ENCODE measurements at places on chromosomes 6 and 20.

DNA sequence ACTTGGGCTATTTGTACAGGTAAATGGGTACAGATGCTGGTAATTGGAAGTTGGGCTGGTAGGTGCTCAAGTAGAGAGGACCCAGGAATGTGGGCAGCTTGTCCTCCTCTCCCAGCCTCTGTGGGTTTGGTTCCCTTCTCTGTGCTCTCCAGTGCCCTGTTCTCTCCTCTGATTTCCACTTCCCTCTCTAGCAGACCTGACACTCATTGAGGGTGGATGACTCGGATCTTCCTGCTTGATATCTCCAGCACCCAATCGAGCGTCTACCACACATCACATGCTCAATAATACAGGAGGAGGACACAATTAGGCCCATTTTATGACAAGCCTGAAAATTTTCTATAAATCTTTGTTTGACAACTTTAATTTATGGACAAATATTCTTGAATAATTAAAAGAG, 23.7 kb downstream of the CST1 start:
- DNase-seq: no peak

- DNase-seq: no peak
Measured at GRCh38 chr6:16733085-16733484, 28.2 kb downstream of the ATXN1 start.

DNA sequence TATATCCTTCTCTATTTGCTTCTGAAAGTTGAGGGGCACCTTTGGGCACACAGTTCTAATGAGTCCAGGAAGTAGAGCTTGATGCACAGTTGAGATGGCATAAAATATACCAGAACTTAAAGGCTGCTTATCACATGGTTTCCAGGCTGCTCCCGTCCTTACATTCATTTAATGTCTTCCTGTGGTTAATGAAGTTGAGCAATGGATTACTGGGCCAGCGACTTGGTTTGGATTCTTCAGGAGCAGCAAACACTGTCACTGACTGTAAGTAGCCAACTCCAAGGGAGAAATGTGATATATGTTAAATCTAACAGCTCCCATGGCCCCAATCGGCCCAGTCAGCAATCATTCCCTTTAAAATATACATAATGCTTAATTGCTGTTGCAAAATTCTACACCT, 9.0 kb upstream of the TSHZ2 start:
- DNase-seq: no peak

DNA sequence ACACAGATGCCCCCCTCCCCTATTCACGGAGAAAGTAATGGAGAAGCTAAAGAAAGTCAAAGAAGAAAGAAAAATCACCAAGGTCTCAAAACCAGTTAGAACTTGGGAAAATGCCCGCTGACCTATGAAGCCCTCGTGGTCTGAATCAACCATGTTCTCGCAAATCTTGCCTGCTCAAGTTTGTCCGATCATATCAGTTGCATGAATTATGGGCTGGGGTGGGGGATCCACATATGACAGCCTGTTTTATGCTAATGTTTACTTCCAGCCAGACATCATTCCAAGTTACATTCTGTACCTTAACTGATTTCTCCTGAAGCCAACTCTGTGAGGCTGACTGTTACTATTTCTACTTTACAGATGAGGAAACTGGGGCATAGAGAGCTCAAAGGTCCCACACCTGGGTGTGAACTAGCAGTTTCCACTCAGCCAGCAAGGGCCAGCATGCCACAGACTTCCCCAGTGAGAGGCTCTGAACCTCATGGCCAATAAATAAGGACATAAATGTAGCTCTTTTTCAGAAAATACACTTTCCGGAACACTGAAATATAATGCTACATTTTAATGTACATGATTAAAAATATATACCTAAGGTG, 2.1 kb downstream of the RNASET2 start:
- DNase-seq: no peak

DNA sequence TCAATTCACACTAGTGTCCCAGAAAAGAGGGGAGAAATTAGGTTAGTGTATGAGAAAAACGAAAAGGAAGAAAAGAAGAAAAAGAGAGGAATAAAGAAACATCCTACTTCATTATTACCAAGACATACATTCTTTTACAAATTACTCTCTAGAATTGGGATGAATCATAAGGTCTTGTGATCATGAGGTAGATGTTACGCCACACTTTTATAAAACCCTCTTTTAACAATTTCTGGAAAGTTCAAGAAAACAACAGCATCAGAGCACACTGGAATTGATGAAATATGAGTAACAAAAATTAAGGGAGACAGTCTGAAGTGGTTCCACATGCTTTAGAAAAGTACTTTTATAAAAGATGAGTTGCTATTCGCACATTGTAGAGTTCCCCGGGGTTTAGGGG, 32.6 kb upstream of the NRSN1 start:
- DNase-seq: no peak

DNA sequence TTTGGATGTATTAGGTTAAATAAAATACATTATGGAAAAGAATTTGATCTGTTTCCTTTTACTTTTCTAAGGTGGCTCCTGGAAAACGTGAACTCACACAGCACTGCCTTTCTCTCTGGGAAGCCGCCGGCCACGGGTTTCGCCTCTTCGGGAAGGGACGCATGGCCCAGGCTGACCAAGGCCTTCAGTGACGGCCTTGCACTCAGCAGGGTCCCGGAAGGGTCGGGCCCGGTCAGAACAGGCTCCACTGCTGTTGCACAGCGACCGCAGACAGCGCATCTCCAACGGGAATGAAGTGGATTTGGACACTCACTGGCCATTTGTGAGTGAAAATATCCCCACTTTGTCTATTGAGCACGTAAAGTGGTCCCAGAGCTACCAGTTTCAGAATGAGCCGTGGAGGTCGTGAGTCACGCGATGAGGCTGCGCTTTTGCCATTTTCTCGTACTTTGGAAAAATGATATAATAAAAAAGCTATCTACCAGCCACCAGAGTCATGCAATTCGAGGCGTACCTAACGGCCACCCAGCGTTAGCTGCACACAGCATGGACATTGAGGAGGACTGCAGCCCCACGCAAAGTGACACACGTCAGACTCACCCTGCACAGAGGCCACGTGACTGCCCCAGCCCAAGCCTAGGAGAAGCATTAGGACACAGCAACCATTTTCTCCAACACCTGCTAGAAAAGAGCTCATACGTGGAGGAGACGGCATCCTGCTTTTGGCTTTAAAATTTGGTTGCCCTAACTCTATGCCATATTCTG, 244.3 kb downstream of the TTLL2 start:
- no peak for DNase-seq

Measured in cerebellar cortex (tissue), 1 donor.